H9 (cell line): ENCODE measurements at places on chromosomes 11 and 22. TPM values are rescaled to one million over a fixed set of nuclear protein-coding genes. Genes with fewer than 3 reads are reported as not detected.
A peak's percentile ranks its signal among the peaks of the same experiment; 100 is the strongest.

DNA sequence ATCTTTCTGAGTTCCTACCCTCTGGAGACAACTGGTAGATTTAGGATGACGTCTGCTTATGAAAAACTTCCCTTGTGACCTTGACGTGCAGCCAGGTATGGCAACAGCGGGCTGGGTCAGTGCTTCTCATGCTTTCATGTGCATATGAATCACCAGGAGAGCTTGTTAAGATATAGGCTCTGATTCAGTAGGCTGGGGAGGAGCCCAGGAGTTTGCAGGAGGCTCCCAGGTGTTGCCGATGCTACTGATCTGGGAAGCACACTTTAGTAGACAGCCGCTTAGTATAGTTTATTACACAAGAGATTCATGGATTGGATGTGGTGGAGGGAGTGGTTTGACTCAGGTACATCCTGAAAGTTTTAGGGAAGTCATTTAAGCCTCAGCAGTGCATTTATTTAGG lies 23.8 kb downstream of the DIXDC1 start:
- peak; percentile 84 for DNase-seq

DNA sequence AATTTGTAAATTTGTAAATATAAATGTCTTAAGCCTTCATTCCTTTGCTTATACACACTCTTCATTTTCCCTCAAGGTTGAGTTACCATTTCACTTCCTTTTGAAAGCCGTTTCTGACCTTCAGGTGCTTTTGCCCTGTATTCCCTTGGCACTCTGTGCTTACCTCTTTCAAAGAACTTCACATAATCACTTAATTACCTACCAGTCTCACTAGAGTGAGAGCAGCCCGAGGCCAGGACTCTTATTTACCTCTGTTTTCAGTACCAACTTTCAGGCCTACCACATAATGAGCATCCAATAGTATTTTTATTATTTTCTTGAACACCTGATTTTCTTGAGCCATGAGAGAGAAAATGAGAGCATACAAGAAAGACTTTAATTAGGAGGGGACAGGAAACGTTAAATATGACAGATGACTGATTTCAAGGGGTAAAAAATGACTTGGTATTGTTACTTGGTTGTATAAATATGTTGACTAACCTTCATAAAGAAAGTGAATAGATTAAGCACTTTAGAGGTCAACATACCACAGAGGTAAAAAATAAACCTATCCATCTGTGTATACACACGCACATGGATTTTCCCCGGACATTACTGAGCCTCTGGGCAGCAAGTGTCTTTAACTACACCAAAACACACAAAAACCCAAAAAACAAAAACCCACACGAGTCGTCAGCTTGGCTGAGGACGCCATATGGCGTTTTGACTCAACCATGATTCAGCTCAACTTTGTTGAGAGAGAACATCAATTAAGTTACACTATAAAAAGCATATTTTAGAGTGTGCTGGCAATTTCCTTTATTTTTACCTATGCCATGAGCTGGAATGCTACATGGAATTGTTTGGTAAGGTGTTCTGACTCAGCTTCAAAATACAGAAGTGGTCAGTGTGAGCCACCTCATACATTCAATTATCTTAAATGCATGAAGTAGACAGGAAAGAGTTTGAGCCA lies 7.6 kb downstream of the ATXN10 start:
- DNase-seq, result no peak

Gene GAL
- total RNA-seq, result 65.2 and 67.5 TPM in 2 replicates

Gene PGA4
- not detected in 2 replicates for total RNA-seq

Gene C11orf86
- total RNA-seq, result 0.24 TPM in 1 of 2 replicates, not detected in the other

Gene ZP1
- total RNA-seq, result not detected in 2 replicates

DNA sequence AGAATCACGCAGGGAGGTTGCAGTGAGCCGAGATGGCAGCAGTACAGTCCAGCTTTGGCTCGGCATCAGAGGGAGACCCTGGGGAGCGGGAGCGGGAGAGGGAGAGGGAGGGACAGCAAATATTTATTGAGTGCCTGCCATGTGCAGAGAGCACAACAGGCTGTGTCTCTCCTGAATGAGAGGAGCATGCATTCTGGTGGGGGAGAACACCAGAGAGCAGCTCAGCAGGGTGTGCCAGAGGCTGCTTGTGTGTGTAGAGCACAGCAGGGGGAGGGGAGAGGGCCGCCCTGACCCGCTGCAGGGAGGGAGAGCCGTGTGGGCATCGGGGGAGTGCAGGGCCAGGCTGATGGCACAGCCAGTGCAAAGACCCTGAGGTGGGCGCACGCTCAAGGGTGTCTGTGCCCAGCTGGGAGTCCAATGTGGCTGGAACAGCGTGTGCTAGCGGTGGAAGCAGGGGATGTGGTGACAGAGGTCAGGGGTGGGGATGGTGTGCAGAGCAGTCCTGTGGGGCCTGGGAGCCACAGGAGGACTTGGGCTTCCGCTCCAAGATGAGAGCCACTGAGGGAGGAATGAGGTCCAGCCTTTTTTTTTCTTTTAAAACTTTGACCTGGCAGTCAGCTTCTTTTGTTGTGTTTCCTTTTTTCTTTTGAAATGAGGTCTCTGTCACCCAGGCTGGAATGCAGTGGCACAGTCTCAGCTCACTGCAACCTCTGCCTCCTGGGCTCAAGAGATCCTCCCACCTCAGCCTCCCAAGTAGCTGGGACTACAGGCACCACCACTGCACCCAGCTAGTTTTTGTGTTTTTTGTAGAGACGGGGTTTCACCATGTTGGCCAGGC lies 12.0 kb downstream of the PPIL2 start:
- no peak for DNase-seq

Gene IGF2
- total RNA-seq, result 2.8 and 3.1 TPM in 2 replicates

Gene DBX1
- total RNA-seq, result 0.15 TPM in 1 of 2 replicates, not detected in the other

Gene ACP2
- total RNA-seq, result 29.3 and 29.5 TPM in 2 replicates

GRCh38 chr11:131483453-131483852 lies 113.0 kb downstream of the NTM start:
- DNase-seq, result no peak

DNA sequence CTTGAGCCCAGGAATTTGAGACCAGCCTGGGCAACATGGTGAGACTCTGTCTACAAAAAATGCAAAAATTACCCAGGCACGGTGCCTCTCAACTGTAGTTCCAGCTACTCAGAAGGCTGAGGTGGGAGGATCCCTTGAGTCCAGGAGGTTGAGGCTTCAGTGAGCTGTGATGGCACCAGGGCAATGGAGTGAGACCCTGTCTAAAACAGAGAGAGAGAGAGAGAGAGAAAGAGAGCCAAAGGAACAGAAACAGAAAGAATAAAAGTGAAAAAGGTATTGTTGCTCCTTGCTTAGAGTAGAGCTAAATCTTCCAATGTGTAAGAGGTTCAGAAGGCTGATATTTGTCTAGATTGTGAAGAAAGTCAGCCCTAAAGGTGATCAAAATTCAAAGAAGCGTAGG lies 8.9 kb upstream of the ETS1 start:
- no peak for DNase-seq

DNA sequence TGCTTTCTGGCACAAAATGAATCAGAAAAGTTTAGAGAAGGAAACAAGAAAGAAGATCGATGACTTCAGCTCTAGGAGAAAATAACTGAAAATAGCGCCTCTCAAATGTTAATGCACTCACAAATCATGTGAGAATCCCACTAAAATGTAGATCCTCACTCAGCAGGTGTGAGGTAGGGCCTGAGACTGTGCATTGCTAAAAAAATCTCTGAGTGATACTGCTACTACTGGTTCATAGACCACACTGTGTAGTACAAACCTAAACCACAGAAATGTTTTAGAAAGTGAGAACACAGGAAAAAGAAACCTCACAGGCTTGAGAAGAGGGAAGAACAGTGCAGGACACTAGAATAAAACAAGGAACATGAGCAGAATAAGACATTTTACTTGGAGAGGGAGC lies 2.0 kb downstream of the OR8D4 start:
- DNase-seq, result no peak

DNA sequence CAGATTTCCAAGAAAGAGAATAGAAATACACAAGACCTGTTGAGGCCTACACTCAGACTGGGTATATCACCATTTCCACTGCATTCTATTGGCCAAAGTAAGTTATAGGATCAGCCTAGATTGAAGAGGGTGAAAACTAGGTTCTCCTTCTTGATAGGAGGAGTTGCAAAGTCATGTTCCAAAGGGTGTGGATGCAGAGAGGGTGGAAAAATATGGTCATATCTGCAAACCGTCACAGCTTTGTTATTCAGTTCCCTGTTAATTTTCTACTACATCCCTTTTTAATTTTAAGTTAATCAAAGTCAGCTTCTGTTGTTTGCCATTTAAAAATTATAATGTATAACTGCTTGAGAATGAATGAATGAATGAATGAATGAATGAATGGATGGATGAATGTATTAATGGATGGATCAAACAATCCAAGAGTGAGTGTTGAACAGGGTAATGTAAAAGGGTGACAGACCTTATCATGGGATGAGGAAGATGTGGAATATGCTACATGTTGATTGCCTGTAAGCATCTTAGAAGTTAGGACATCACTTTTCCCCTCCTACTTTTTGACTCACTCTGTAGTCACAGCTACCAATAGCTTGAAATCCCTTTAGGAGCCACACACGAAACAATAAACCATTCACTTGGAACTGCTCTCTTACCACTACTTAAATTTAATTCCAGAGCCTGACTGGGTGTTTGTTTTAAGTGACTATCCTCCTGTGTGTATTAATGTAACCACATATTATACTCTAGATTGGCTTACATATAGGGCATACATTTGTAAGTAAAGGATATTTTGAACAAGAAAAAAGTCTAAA lies 121.5 kb downstream of the CCDC34 start:
- DNase-seq, result no peak

DNA sequence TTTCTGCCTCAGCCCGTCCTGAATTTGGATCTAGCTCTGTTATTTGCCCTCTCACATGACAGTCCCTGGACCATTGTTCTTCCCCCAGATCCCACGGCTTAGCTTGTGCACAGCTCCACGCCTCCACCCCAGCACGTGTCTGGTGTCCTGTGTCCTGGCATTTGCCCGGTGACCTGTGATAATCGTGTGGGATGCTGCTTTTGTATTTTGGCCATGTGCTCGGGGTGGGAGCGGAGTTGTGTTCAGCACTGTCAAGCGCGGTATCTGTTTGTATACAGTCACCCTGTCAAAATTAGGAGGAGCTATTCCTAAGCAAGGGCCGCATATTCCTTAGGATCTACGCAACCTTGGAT lies 11.9 kb downstream of the ADAMTS8 start:
- no peak for DNase-seq

DNA sequence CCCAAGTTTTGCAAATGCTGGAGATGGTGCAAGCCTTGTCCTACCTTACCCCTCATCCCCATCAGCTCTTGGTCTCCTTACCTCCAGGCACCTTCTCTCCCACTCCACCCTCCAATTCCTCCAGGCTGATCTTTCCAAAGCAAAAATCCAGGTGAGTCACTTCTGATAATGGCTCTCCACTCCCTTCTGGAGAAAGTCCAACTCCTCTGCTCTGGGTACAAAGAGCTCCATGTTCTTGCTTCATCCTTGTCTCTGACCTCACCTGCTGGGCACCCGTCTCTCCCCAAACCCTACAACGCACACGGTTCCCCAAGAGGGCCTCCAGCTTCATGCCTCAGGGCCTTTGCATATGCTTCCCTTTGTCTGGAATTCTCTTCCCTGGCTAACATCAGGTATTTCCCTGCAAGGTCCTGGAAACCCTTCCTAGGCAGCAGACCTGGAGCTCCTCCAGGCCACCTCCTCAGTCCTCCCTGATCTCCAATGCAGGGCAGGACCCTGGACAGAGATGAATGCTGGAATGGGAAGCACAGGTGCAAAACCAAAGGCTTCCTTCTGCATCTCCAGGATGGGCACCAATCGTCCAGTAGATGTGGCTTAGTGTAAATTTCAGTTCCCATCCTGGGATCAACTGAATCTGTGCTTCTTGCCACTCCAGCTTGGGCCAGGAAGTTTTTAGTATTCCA lies 22.7 kb downstream of the IFT27 start:
- no peak for DNase-seq

Gene ABCC8
- 2.4 and 3.2 TPM in 2 replicates for total RNA-seq

DNA sequence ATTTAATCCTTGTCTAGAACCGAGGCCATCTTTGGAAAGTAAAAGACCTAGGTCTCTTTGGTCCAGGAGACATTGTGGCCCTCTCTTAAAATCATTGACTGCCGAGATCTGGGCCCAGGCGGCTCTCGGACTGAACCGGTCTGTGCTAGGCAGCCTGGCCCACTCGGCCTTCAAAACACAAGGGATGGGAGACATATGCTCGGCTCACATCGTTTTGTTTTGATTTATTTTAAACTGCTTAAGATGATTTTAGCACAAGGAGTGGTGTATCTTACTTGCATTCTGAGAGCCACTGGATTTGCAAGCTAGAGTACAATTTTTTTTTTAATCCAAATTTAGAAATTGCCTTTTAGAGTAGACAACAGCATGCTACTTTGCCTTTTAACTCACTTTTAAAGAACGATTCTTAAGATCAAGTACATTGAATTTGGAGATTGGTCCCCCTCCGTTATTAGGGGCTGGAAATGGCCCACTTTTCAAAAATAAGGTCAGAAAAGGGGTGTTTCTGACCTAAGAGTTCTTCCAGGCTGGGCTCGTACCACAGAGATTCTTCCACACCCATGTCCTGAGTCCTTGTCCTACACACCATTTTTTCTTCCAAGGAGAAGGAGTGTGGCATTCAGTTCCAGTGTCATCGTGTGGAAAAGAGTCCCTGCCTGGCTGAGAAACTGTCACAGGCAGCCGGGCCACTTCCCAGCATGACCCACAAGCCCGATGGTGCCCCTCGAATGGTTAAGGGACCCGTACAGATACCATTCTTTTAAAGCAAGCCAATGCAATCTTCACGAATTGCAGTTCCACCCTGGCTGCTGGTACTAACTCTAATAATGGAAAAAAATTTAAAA lies 80.5 kb upstream of the WNT7B start:
- DNase-seq, result peak; percentile 9

- DNase-seq, result no peak
These were observed 85.0 kb downstream of the CHST1 start for GRCh38 chr11:45580399-45580798.

GRCh38 chr11:65611028-65611757 lies 2.8 kb downstream of the MAP3K11 start:
- no peak for DNase-seq

DNA sequence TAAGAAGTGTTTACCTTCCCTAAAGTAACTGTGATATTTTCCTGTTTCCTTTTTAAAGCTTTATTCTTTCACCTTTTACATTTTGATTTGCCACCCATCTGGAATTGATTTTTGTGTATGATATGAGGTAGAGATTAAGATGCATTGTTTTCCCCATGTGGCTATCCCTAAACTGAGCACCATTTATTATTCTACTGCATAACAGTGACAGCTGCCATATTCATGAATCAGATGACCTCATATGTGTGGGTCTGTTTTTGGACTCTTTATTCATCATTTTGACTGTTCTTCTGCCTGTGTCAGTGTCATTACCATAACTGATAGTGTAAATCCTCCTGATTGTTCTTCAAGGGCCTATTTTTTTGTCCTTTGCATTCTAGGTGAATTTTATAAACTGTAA lies 50.8 kb downstream of the HIPK3 start:
- no peak for DNase-seq

- DNase-seq, result no peak
These were observed 124.0 kb downstream of the NAV2 start for GRCh38 chr11:19836666-19837065.
